CD4-positive, alpha-beta T cell (primary cell): ENCODE measurements at places on chromosomes 12 and 14. TPM values are rescaled to one million over a fixed set of nuclear protein-coding genes. Genes with fewer than 3 reads are reported as not detected.

DNA sequence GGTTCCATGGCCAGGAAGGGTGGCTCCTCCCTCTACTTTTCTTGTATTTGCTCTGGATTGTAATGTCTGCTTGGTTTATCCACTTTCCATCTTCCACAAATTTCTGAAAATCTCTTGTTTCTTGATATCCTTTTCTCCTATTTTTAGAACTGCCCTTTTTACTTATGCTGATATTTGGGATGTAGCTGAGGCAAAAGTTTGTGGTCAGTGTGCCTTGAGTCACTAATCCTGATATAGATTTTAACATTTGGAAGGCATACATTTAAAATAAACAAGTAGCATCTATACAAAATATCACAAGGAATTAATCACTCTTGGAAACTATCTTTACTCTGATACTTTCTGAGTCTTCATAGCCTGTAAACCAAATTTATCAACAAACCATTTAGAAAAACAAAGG is 11.0 kb downstream of the GRIP1 start:
- no peak for DNase-seq

DNA sequence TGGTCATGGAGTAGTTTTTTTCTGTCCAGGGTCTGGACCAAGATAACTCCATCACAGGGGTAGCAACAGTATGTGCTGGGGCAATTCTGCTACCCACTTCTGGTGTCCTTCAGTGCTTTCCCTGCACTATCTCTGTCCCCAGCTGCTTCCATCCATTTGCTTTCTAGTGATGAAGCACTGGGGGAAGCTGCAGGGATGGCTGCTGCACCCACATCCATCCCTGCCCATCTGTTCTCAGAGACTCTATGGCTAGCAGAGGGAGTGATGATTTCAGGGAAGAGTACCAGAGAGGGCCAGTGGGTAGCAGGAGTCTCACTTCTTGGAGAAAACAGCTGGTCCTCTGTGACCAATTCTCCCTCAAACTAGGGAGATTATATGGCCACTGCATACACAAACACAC is 44.1 kb downstream of the ETV6 start:
- DNase-seq: no peak

Gene FSCB
- total RNA-seq: not detected

Gene RIMBP2
- total RNA-seq: not detected

DNA sequence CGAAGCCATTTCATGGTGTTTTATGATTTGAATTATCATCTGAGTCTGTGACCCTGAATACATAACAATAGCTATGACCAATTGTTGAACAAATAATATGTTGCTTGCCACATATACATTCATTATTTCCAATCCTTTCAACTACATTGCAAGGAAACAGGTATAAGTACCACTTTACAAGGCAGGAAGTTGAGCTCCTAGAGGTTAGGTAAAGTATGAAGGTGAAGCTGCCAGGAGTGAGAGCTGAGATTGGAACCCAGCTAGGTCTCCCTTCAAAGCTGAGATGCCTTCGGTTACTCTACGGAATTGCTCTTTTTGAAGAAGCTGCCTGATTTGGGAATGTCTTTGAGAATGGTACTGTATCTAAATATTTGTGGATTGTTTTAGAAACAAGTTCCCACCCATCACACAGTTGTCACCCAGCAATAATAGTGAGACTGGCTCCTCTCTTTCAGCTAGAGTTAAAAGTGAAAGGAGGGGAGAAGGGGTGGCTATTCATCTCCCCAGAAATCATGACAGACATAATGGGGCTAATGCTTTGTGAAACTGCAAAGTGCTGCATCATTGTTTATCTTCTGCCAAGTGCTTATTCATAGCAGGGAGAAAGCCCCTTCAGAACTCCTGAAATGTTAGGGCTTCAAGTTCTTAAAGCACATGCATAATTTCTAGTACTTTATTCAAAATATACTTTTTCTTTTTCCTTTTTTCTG is 75.9 kb upstream of the AMIGO2 start:
- no peak for DNase-seq

- no peak for DNase-seq
Observed at GRCh38 chr12:76356071-76356470, 7.9 kb upstream of the BBS10 start.

GRCh38 chr12:89468648-89469326 is 55.8 kb downstream of the GALNT4 start:
- peak; percentile 29 for DNase-seq

DNA sequence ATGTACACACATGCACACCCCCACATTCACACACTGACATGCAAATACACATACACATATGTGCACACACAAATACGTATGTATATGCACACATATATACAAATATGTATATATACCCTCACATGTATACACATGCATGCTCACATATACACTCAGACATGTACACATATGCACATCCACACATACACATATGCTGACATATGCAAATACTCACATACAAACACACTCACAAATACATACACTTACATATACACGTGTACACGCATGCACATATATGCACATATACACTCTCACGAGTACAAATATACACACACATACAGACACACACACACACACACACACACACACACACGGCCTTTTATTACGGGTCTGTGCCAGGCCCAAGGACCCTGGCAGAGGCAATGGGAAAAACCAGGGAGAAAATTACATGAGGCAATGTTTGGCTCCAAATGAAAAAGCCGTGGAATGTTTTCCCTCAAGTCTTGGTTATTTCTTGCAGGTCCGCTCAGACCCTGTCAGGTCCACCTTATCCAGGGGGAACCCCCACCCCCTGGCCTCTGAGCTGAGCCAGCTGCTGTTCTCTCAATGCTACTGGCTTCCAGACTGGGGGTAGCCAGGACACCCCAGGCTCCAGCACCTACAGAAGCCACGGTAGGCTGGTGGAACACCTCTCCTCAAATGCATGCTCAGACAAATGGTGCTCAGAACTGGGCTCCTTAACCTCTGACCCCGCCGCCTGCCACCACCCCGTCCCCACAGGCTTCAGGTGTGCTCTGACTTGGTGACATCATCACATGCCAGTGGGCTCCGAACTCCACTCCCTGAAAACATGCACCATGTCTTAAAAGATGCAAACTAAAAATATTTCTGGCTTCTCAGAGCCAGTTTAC is 54.7 kb downstream of the BCL11B start:
- no peak for DNase-seq

Gene SYCP3
- total RNA-seq: 0.34 TPM

Gene OVCH1
- not detected for total RNA-seq

Gene GPR68
- 2.8 TPM for total RNA-seq

- no peak for DNase-seq
Observed at GRCh38 chr14:73462048-73462715, 3.8 kb upstream of the NUMB start.

Gene PDZRN4
- total RNA-seq: not detected

GRCh38 chr14:36439766-36440165 is 80.3 kb downstream of the NKX2-1 start:
- DNase-seq: no peak

- no peak for DNase-seq
Observed at GRCh38 chr12:107513184-107513583, 172.4 kb upstream of the PWP1 start.

- DNase-seq: no peak
Observed at GRCh38 chr14:79656496-79656895, 554.8 kb downstream of the DIO2 start.

Gene PCED1B
- 20.0 TPM for total RNA-seq
